ENCODE measurements at places on chromosomes 3 and 15.

- DNase-seq, result no peak
These were observed 108.9 kb downstream of the GREM1 start for GRCh38 chr15:32826685-32827084.

- DNase-seq, result no peak
These were observed 2.8 kb downstream of the PLXNB1 start for GRCh38 chr3:48426944-48427629.

- DNase-seq, result no peak
These were observed 63.9 kb downstream of the PGPEP1L start for GRCh38 chr15:98943601-98944151.

DNA sequence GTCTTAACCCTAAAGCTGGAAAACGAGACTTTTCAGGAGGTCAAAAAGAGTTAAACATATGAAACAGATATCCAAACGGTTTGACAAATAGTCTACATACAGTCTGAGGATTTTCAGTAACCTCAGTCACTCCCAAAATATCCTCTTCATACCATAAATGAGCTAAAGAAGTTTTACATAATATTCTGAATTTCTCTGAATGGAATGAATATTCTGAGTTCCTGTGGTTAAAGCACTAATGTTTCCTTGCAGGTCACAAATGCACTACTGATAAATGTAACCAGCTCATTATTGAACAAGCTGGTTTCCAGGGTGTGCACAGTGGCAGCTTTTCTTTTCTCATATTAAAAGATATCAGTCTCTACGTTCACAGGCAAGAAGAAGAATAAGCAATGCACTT lies 137.4 kb upstream of the POU1F1 start:
- no peak for DNase-seq

DNA sequence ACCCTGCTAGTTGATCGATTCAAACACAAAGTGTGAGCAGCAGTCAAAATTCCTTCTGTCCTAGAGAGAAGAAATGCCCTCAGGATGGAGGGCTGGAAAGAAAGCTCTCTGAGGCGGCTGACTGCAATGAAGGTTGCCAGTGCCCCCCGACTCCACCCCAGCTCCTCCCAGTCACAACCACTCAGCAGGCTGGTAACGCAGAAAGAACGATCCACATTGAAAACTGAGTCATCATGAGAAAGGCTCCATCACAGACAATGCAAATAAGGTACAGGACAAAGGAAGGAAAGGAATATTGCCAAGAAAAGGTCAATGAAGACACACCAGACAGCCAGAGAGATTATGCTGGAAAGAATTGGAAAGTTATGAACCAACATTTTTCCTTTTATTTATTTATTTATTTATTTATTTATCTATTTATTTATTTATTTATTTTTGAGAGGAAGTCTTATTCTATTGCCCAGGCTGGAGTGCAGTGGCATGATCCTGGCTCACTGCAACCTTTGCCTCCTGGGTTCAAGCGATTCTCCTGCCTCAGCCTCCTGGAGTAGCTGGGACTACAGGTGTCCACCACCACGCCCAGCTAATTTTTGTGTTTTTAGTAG lies 17.4 kb upstream of the VGLL4 start:
- no peak for DNase-seq

DNA sequence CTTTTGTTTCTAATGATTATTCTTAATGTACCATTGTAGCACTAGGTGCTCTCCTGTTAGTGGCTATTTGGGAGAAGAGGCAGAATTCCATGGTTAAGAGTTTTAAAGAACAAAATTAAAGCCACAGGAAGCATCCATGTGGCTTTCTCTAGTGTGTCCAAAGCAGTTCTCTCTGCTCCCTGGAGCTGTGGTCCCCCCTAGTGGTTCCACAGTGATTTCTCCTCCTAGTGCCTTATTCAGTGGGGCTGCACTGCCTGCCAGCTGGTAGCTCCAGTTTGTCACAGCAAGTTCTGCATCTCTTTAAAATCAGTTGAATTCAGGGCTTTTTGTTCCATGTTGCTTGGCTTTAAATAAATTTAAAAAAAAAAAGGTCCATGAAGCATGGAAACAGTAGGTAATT lies 39.6 kb upstream of the FAM98B start:
- DNase-seq, result no peak
